Memory B cell (primary cell): ENCODE measurements at places on chromosomes 4 and X.

- no peak for DNase-seq
Measured at GRCh38 chrX:8034058-8034457, 106.8 kb upstream of the PNPLA4 start.

DNA sequence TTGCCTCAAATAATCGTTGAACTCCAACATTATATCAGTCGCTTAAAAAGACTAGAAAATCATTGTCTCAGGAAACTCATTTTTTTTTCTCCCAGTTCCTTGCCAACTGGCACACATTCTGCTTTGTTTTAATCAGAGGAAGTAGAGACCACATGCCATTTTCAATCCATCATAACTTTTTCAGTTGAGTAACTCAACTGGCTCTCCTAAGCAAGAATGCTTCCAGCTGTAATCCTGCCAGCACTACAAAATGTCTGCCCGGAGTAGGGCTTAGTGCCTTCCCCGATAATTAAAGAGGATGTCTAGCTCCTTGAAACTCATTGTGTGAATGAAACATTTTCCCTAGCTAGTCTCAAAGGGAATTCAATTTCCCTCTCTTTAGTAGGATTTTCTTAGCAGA lies 33.0 kb downstream of the FREM3 start:
- no peak for DNase-seq

DNA sequence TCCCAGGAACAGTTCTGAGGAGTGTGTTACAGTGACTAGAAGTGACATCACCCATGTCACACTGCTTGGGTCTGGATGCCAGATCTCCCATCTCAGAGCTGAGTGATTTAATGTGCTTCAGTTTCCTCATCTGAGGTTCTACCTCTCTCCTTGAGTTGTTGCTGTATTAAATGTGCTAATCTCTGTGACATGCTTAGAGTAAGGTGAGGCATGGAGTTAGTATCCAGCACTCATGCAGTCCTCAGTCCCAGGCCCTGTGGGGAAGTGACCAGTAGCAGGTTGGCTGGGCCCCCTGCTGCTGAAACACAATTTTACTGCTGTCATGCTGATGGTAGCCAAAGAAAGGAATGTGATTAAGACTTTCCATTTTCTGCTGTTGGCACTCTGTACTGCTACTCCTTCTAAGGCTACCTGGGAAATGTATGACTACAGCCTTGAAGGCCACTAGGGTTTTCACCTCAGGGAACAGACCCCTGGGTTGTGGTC lies 639.6 kb downstream of the MID1IP1 start:
- no peak for DNase-seq

DNA sequence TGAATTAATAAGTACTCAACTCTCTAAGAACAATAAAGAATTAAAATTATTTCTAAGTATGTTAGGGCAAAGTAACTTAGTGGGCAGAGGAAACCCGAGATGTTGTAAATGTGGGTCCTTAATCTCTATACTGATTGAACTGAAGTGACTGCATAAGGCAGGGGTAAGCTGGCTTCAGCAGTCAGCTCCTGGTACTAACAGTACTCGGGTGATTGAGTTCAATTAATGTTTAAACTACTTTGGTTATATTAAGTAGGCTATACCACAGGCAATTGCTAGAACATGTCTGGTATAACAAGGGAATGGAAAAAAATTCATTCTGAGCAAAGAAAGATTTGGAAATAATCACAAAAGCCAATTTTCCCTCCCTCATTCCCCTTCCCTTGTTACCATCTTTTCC lies 90.7 kb downstream of the LNX1 start:
- DNase-seq, result no peak

GRCh38 chr4:169566021-169566818 lies 46.2 kb downstream of the NEK1 start:
- DNase-seq, result no peak
